CD4-positive, alpha-beta memory T cell (primary cell): ENCODE measurements at places on chromosomes 6 and 20.

GRCh38 chr20:24060851-24061590 lies 72.4 kb upstream of the GGTLC1 start:
- DNase-seq = no peak

DNA sequence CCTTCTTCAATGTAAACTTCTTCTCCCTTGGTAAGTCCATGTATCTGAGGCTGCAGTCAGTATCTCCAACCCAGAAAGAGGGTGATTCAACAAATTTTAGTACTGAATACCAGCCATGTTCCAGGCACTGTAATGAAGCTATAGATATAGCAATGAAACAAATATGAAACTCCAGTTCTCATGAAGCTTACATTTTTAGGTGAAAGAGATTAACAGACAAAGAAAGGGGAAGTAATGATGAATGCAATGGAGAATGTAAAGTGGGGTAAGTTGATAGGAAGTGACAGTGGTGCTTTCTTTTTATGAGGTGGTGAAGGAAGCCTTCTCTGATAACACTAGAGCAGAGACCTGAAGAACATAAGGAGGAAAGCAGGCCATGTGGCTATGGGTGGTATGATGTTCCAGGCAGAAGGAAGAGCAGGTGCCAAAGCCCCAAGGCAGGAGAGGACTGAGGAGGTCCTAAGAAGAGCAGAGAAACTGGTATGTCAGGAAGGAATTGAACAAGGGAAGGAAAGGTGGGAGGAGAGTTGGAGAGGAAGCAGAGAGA lies 143.6 kb downstream of the TFAP2B start:
- no peak for DNase-seq

DNA sequence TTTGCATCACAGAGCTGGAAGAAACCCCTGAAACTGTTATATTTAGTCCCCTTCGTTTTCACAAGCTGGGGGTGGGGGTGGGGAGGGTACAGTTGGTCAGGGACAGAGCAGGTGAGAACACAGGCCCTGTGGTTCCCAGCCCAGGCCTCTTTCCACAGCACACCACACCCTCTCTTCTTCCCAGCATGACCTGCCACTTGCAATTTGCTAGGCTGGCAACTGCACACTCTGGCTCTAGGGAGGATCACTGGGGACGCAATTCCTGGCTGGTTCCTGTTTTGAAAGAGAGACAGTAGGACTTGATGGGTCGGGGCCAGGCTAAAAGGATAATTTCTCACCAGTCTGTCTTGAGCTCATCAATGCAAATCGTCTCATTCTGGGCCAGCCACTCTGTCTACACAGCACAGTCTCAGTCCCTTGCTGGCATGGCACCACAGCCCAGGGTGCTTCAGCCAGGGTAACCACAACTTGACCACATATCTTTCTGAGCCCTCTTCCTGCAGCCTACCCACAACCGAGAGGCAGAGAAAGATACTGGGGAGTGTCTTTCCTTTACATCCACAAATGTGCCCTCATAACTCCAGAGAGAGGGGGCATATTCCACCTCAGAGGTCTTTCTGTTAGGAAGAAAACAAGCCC lies 41.7 kb upstream of the EMILIN3 start:
- DNase-seq = no peak

DNA sequence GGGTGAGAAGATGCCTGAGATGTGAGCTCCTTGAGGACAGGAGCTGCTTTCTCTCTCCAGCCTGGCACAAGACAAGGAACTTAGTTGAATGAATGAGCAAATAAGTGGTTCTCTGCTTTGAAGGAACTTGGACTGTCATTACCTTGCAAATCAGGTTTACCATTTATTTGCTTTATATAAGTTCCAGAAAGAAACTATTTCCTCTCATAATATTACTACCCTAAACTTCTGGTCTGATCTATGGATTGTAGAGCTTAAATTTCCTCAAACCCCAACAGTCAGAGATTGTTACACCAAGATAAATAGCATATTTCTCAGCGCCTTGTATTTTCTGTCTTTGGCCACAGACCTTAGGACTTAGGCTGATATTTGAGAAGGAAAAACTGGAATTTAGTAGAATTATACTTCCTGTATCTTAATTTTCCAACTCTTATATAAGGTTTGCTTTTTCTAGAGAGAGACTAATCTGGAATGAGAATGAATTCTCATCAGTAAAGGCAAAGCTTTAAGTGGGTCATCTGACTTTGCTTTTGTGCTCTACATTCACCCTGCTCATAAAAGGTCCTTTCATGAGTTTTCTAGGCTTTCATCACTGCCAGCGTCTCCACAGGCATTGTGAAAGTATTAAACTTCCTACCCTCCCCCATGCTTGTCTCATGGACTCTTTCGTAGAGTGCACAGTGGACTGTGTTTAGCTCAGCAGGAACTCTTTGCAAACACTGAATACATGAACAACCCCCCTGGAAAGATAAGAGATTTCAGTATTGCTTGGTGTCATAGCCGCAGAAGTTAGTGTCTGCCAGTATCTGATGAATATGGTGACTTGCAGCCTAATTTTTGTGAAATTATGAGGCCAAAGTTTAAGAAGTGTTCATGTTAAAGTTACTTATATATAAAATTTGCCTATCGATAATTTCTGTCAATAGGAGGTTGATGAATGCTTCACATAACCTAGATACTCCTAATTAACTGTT lies 74.0 kb downstream of the PTPRA start:
- no peak for DNase-seq

GRCh38 chr20:38158701-38159351 lies 6.2 kb downstream of the TGM2 start:
- DNase-seq = no peak

DNA sequence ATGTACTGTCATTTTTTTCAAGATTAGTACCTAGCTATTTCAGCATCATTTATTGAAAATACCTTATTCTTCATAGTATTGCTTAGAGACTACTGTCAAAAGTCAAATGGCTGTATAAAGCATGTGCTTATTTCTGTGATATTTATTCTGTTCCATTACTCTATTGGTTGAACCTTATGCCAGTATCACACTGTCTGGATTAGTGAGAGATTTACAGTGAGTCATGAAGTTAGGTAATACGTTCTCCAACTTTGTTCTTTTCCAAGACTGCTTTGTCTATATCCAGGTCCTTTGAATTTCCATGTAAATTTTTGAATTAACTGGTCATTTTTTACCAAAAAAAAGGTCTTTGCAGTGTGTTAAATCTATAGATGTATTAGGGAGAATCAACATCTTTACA lies 18.6 kb upstream of the RNF217 start:
- DNase-seq = no peak

- no peak for DNase-seq
Measured at GRCh38 chr6:34600796-34601195, 44.7 kb upstream of the SPDEF start.

DNA sequence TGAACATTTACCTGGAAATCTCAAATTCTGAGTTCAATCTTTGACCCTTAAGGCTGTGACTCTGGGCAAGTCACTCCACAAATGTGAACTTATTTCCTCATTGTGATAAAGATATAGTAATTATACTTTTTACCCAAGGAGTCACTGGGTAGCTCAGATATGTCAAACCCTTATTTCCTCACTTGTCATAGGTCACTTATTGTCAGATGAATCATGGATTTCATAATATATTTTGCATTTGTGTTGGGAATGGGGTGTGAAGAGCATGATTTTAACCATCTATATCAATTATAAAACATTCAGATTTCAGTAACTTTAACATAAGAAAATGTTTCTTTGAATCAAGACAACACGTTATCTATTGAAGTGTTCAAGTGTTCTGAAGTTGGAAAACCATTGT lies 3.7 kb upstream of the CARMIL1 start:
- DNase-seq = no peak

DNA sequence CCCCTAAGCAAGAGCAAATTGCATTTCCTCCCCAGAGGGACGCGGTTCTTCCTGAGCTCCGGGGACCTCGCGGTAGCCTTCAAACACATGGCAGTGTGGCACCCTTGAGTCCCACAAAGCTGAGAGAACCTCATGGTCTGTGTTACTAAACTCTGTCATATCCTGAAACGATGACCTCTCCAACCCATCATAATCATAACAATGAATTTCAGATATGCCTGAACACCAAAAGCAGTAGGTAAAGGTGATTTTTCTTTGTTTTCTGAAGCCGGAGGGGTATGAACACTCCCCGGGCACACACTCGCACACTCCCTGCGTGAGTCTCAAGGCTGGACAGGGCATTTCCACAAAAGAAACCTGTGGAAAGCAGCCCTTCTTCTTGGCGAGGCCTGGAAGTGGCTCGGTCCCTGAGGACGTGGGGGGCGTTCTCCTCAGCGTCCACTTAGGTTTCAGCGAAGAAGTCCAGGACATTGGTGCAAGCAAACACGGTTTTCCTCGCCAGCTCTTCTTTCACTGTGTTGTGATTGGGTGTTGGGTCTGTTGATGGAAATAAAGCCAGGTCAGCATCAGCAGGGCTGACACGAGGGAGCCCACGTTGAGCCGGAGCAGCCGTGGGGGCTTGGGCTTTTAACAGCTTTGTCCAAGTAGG lies 183.4 kb downstream of the ERMARD start:
- no peak for DNase-seq

DNA sequence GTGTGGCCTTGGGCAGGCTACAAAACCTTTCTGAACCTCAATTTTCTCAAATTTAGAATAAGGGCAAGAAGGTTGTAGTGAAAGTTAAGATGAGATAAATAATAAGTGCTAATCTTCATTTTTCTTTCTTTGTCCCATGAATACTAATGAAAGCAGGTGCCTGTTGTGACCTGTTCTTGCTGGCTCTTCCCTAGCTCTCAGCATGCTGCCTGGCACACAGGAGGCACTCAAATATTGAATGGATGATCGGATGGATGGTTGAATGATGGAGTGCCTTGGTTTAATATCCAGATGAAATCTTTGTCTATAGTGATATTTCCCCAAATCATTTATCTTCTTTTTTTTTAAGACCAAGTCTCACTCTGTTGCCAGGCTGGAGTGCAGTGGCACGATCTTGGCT lies 15.0 kb downstream of the PBOV1 start:
- no peak for DNase-seq

DNA sequence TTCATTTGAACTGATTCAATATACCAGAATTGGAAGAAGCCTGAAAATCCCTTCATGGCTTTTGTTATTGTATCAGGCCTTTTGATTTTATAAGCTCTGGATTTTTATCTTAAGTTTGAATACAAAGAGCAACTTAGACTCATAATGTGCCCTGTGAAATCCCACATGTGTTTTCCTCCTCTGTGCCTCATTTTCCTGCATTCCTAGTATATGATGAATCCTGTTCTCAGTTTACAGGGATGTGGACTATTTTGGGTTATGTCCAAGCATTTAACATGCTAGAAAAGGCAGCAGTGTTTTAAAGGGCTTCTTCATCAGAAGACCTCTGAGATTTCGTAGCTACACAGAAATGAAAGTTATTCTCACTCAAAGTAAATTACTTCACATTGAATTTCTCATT lies 455.0 kb downstream of the RFPL4B start:
- no peak for DNase-seq

DNA sequence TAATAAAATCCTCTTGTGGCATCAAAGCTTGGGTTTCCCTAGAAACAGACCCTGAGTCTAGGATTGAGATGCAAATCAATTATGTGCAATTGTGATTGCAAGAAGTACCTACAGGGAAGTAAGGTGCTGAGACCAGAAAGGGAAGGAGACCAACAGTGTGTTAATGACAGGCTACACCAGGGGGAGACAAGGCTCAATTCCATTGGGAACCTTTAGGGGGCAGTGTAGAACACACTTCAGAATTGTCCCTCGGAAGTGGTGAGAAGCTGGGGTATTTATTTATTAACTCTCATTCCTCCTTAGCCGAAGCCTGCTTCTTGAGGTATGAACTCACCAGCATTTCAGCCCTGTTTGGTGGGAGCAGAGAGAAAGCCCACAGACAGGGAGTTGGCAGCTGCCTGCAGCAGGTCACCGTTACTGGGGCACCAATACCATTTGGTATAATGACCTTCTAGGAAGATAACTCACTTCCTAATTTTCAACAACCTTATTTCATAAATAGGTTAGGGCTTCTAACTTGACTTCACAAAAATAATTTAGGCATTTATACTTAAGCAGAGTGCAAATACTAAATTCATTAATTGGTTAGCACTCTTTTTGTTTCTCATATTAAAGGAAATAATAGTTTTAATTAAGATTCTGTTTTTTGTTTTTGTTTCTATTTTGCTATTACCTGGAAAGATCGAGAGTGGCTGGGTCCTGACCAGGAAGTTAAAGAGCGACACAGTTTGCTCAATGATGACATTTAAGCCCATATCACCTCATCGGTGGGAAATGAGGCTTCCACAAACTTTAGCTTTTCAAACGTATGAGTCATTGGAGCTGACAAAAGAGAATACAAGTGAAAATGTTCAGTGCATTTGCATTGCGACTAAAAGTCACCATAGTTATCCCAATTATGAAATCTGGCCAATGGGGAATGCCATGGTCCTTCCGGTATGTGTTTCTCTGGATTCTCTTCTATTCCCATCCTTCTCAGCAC lies 94.8 kb downstream of the BTBD3 start:
- no peak for DNase-seq

DNA sequence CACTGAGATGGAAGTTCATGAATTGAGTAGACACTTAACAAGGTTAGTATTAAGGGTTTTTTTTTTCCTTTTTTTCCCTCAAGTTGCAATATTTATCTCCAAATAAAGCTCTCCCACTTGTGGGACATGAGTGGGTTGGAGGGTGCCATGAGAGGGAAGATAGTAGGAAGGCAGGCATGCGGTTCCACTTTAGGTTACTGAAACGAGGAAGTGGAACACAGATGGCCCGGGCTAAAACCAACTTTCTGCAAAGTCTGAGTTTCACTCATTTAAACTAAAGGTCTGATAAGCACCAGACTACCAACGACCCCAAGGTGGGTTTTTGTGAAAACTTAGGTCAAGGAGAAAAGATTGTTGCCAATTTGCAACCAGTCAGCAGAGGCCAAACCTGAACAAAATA lies 42.2 kb downstream of the TBC1D7 start:
- no peak for DNase-seq
